ENCODE measurements at places on chromosomes 2 and 18. TPM values are rescaled to one million over a fixed set of nuclear protein-coding genes. Genes with fewer than 3 reads are reported as not detected.
A peak's percentile ranks its signal among the peaks of the same experiment; 100 is the strongest.

GRCh38 chr2:168246483-168247340, 683 bp downstream of the STK39 start:
- DNase-seq = peak; percentile 70

DNA sequence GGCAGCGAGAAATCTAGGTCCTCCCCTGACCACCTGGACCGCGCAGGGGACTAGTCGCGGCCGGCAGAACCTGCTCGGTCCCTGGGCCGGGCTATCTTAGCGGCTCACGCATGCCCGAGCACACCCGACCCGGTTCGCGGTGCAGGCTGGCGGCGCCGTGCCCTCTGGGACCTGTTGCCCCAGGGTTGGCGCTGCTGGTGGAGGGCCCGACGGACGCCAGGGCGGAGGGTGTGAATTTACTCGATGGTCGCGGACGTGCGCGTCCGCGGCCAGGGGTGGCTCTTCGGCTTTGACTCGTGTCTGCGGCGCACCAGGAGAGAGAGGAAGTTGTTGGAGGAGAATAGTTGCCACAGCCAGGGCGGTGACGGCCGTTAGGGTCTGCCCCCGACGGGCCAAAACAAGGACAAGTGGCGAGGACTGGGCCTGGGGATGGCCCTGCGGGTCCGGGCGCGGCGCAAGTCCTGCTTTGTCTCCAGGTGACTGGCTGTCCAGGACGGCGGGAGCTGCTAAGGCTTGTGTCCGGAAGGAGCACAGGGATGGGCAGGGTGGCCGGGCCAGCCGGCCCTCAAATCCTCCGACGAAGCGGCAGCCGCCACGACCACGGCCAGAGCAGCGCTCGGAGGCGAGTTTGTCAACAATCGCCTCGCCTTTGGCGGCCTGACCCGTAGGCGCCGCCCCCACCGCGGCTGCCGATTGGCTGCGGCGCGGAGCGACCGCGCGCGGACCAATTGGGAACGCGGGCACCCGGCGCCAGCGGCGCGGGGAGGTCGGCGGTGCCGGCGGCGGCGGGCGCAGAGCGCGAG, 1.3 kb downstream of the BCL2L11 start:
- DNase-seq = peak; percentile 98

- no peak for DNase-seq
Observed at GRCh38 chr2:47631792-47632398, 151.1 kb upstream of the MSH6 start.

The SCYGR4 gene
- total RNA-seq = not detected

All from neural progenitor cell (in vitro differentiated cells).